CD8-positive, alpha-beta T cell (primary cell): ENCODE measurements at places on chromosomes 4 and X.

DNA sequence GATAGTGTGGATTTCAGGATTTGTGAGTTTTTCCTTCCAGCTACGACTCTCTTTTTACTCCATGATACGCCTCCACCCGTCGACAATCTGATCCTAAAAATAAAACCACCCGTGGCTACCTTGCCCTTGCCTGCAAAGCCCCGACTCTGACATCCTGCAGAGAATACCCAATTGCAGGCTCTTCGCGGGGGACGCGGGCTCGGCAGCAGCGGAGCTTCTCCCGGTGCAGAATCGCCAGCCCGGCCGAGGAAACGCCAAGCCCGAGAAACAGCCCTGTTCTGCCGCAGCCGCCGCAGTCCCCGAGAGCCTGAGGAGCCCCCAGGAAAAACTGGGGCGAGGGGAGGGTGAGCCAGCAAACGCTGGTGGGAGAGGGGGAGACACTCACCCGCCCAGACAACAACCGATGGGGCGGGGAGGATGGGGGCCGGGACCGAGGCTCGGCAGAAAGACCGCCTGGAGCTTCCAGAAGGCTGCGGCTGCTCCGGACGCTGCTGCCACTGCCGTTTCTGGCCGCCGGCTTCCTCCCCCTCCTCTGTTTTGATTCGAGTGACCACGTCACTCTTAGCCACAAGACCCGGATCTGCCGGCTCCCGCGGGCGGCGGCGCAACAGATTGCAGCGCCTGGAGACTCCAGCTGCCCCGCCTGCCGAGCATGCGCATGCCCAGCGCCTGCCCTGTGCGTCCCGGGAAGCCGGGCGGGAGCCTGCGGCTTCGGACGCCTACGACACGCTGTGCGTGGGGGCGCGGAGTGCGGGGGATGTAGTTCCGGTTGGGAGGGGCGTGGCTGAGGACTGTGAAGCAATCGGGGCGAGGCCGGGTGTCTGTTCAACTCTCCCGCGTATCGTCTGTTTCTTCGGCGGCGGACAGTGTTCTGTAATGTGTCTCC is at the start of gene SMIM14:
TSS of gene SMIM14 (minus strand) at position 512 of the 886 bp plus-strand sequence. CDS start 33,720 bp downstream, outside the sequence.
- peak; percentile 88 for DNase-seq

- DNase-seq = no peak
Observed at GRCh38 chr4:142558851-142559250, 287.2 kb downstream of the INPP4B start.

GRCh38 chrX:1483843-1484637 is 31.3 kb upstream of the ASMTL start:
- DNase-seq = no peak

DNA sequence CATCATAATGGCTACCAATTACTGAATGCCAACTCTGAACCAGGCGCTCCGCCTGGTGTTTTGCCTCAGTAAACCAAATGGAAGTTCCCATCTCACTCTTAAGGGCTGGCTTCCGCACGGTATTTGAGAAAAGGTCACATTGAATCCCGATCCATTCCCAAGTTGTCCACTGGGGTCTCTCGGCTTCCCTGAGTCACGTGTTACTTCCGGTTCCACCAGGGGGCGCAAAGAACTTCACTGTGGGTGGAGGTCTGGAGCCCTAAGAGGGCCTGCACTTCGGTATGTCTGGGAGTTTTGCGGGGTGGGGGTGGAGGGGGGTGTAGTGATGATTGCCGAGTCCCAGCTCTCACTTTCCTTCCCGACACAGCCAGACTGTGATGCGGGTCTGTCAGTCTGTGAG is 13.4 kb upstream of the NHS start:
- no peak for DNase-seq

GRCh38 chrX:9983846-9984245 is 16.7 kb downstream of the CLDN34 start:
- no peak for DNase-seq

DNA sequence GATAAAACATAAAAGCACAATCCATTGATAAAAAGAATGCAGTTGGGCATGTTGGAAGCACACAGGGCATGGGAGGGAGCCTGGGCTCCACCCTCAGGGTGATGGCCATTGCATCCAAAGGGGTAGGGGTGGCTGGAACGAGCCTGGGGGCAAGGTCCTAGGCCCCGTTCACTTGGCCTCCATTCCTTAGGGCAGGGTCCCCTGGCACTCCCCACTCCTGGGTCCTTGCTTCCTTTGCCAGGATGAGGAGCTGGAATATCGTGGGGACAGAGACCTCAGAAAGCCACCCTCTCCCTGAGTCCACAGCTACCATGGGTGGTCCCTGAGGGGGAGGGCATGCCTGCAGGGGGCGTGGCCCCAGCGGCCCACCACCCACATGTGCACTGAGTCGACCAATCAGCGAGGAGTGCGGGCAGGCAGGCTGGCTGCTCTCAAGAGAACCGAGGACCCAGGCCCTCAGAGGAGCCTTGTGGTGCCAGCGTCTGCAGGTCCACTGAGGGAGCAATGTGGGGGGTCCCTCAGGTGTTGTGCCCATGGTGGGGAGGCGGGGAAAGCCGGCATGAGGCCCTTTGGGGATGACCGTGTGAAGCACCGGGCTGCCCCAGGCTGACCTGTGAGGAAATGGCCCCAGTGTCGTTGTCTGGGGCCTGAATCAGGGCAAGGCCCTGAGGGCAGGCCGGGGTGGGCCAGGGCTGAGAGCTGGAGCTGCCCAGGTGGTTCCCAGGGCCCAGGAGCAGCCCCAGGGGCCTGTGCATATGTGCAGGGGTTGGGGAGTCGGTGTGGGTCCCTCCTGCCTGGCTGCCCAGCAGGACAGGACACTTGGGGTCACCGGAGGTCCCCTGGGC is 78.6 kb upstream of the AMELX start:
- no peak for DNase-seq

DNA sequence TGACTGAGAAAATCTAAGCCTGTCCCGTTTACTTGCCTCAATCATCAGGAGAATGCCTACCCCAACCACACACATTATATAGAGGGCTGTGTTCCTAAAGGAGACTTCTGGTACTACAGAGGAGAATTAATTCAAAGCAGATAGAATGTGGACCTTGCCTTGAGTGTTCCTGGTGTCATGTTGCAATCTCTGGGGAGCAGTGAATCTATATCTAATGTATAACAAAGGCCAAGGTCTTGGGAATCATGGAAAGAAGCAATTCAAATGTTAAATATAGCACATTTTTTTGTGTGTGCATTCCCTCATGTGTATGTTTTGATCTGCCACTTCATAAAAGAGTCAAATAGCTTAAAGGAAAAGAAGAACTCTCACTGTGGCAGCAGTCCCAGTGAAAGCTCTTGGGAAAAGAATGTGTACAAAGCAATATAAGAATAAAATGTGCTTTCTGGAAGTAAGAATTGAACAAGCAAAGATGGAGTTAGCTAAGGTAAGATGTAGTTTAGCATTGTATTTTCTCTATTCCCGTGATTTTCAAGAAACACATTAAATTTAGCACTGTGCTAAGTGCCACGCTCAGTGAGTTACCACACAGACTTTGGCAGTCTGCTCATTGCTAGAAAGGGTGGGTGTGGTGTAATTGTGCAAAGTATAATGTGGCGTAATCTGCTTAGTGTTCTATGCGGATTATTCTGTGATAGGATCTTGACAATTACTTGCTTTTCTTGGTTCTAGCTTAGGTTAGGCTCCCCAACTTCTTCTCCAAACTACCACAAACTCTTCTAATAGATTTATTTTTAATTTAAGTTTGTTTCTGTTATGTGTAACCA is 13.7 kb downstream of the ADH6 start:
- no peak for DNase-seq

DNA sequence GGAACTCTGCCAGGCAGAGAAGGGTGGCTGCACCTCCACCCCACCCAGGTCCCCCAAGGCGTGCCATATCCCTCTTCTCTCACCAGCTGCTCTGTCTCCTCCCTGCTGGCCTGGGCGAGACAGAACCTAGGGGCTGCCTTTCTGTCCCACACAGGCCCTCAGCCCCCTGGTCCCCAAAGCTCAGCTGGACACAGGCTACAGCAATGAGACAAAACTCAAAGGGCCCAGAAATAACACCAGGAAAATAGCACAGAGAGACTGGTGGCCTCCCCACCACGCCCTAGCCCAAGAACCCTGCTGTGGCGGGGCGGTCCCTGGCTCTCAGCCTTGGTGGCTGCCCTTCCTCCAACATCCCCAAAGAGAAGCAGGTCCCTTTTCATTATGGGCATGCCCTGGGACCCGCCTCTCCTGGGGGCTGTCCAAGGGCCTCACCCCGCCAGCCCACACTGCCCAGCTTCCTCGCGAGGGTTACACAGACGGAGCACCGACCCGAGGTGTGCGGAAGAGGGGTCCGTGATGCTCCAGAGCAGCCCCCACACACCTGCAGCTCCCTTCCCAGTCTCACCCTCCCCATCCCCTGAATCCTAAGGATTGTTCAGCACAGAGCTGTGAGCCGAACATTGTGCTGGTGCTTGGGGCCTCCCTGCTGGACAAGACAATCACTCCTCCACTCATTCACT is 67.7 kb upstream of the HMX1 start:
- no peak for DNase-seq

- no peak for DNase-seq
Observed at GRCh38 chr4:48756689-48757220, 23.3 kb downstream of the FRYL start.

DNA sequence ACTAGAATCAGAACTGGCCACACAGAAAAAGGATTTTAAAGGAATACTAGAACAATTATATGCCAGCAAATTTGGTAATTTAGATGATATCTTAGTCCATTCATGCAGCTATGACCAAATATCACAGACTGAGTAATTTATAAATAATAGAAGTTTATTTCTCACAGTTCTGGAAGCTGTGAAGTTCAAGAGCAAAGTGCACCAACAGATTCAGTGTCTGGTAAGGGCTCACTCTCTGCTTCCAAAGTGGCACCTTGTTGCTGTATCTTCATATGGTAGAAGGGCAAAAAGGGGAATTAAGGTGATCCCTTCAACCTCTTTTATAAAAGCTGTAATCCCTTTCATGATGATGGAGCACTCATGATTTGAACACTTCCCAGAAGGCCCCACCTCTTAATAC is 20.3 kb downstream of the TNIP2 start:
- no peak for DNase-seq

DNA sequence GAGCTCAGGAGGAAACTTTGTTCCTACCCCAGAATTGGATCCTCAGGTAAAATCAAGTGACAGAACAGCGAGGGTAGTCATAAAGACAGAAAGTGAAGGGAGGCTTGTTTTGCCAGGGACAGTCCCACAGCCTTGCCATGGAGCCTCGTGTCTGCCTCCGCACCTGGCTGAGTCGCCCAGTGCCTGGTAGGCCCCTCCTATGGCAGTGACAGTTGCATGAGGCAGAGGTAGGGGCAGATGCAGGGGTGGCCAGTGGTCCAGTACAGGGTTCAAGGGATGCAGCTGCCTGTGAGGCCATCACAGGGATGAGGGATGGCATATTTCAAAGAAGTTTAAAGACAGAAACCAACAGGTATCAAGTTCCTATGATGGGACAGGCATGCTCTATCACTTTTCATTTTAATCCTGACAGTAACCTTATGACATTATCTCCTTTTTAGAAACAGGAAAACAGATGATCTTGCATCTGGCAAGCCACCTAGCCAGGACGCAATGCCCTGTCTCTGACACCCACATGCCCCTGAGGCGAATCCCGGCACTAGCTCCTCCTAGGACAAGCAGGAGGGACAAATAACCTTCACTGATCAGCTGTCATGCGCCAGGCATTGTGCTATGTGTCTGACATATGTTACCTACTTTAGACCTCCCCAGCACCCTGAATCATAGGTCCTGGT is 127.4 kb upstream of the ENPP6 start:
- no peak for DNase-seq

DNA sequence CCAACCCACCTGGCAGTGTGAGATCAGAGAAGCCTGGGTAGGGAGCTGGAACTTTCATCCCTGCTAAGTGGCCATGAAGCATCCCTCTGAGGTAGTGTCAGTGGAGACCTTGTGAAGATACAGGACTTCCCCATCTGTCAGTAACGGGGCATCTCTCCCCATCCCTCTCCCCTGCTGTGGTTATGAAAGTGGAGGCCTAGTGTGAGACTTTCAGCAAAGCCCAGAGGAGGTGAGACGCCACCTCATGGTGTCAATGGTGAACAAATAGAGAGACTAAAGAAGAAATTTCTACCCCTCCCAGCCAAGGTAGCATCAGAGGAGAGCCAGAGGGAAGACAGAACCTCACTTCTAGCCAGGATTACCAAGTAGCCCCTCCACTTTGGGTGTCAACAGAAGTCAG is 150.2 kb downstream of the VEGFC start:
- no peak for DNase-seq

- no peak for DNase-seq
Observed at GRCh38 chrX:8288590-8288989, 117.5 kb upstream of the VCX2 start.

GRCh38 chr4:167100120-167100519 is 134.2 kb downstream of the SPOCK3 start:
- no peak for DNase-seq

- DNase-seq = no peak
Observed at GRCh38 chr4:41625531-41625930, 87.6 kb downstream of the LIMCH1 start.

DNA sequence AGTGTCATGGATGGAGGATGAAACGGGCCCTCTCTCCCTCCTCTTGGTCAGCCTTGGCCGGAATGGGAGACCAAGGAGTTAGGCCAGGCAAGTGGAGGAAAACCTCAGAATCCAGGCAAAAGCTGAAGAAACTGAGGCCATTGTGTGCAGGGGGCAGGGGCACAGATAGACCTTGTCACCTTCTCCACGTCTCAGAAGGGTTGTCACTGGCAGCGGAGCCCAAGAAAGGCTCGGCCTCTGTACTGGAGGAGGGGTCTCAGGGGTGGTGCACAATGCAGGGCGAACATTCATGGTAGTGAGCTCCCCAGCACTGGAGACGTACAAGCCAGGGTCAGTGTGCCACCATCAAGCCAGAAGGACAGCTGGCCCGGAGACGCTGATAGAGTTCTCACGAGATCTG is 139.5 kb downstream of the CPZ start:
- DNase-seq = no peak

- no peak for DNase-seq
Observed at GRCh38 chr4:72919464-72919863, 150.1 kb downstream of the COX18 start.

DNA sequence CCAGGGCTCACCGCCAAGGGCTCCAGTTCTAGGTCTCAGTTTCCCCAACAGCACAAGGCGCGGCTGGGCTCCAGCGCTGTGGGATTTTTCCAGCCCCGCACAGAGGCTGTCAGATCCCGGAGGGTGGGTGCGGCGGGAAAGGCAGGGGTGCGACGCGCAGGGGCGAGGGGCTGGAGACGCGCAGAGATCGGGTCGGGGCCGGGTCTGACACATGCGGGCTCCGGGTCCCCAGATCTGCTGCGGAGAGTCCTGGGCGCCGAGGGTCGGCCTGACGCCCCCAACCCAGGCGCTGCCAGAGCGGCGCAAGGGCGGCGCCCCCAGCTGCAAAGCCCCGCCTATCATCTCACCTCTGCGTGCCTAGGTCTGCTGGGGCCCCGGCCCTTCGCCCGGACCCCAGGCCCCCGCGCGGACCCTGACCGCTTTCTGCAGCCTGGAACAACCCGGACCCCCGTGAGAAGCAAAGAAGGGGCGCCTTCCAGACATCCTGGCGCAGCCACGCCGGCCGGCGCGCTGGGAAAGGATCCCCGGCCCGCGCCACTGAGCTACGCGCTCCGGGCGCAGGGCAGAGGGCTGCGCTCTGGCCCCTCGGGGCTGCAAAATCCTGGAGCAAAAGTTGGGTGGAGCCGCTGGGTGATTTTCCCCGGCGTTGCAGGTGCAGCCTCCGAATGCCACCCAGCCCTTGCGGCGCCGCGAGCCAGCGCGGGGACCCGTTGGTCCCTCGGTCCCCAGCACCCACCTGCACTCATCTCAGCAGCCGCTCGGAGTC is 486 bp downstream of the ABLIM2 start:
- no peak for DNase-seq

- no peak for DNase-seq
Observed at GRCh38 chr4:33316578-33316977, 2596.4 kb downstream of the PCDH7 start.
